ENCODE measurements at places on chromosomes 5 and 9. TPM values are rescaled to one million over a fixed set of nuclear protein-coding genes. Genes with fewer than 3 reads are reported as not detected.
A peak's percentile ranks its signal among the peaks of the same experiment; 100 is the strongest.

GRCh38 chr5:10283927-10284635 lies 23.6 kb downstream of the CMBL start:
- H3K4me1 ChIP-seq: peaks cover 9% of the 10 kb centered on the region
- DNase-seq: peak; percentile 95
- H3K36me3 ChIP-seq: peaks cover 9% of the 10 kb centered on the region
- no peak overlapping the region for H3K4me3 ChIP-seq
- peak overlapping the region; percentile 83 for H3K27ac ChIP-seq

GRCh38 chr5:80266566-80266965 lies 10.7 kb upstream of the SERINC5 start:
- H3K4me3 ChIP-seq: no peak overlapping the region
- peaks cover 10% of the 10 kb centered on the region for H3K4me1 ChIP-seq
- no peaks in the 10 kb centered on the region for H3K27me3 ChIP-seq
- no peak overlapping the region for H3K27ac ChIP-seq
- no peak for DNase-seq
- H3K36me3 ChIP-seq: no peaks in the 10 kb centered on the region

DNA sequence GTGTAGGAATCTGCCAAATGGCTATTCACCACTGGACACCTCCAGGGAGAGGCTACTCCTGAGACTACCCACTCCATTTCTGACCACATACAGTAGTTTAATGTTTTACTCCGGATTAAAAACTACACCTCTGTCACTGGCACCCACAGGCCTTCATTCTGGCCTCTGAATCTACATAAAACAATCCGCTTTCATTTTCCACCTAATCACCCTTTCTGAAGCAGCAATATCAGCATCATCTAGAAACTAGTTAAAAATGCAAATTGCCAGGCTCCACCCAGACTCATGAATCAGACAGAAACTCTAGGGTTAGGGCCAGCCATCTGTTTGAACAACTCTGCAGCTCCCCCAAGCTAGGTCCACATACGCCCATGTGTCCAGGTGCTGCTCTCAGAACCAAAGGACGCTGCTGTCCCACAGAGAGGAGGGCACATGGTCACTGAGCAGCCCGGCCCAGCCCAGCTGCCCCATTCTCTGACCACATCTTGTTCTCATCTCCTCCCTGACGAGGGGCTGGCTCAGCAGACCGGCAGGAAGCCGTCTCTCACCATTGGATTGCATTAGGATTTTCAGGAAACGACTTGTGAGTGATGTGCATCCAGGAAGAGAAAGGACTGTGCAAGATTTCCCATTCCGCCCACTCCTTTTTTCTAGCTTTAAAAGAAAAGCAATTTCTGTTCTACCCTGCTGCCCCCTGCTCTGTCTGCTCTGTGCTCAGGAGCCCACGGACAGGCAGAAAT lies 34.7 kb downstream of the ADAM19 start:
- H3K27ac ChIP-seq: peak overlapping the region; percentile 13
- H3K27me3 ChIP-seq: no peaks in the 10 kb centered on the region
- no peak overlapping the region for H3K4me3 ChIP-seq

DNA sequence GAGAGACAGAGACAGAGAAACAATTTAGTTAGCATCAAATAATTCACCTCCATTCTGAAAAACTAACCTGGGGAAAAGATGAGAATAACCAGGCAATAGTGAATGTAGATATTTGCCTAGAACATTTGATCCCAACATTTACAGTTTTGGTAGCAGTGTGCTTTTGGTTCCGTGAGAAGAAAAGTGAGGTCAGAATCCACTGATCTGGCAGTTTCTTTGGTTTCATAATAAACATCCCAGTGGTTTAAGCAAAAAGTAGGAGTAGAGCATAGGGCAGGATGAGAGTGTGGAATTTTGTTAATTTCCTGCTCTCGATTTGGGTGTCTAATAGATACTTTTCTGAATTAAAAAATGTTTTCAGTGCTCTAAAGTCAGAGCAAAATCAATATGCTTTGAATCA lies 887.0 kb downstream of the NR2F1-AS1 start:
- no peaks in the 10 kb centered on the region for H3K27me3 ChIP-seq
- no peak overlapping the region for H3K27ac ChIP-seq
- H3K36me3 ChIP-seq: peaks cover 5% of the 10 kb centered on the region

GRCh38 chr9:136667214-136667939 lies 4.7 kb downstream of the EGFL7 start:
- no peaks in the 10 kb centered on the region for H3K36me3 ChIP-seq
- H3K27me3 ChIP-seq: peaks cover 4% of the 10 kb centered on the region
- no peak overlapping the region for H3K4me3 ChIP-seq
- DNase-seq: no peak
- no peaks in the 10 kb centered on the region for H3K4me1 ChIP-seq
- no peak overlapping the region for H3K27ac ChIP-seq

DNA sequence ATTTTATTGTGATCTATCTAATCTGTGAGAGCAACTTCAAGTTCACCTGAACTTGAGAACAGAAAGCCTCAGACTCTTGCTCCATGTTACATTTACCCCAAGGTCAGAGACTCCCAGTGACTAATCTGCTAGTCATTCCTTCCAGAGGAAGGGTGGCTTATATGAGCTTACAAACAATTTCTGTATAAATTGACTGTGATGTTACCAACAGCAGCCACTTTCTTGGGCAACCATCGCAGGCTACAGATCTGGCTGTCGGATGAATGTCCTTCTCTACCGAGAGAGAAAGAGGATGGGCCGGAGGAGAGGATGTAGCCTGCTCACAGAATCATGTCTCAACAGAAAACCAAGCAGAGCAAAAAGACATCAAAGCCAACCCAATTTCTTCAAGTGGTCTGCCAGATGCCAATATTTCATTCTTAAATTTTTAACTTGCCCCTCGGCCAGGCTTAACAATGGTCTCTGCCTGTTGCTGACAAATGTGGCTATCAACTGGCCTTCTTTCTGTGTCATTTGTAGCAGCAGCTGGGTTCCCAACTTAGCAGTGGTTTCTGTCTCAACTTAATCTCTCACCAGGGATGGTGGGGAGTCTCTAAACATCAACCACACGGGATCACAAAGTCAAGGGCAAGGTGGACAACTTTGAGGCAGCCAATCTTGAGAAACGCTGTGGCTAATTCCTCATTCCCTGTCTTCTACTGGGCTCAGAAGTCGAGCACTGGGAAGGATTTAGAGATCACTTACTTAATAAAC lies 81.3 kb downstream of the RAPGEF1 start:
- H3K27ac ChIP-seq: no peak overlapping the region
- H3K4me1 ChIP-seq: peaks cover 15% of the 10 kb centered on the region
- H3K27me3 ChIP-seq: no peaks in the 10 kb centered on the region
- H3K4me3 ChIP-seq: no peak overlapping the region
- no peaks in the 10 kb centered on the region for H3K36me3 ChIP-seq

DNA sequence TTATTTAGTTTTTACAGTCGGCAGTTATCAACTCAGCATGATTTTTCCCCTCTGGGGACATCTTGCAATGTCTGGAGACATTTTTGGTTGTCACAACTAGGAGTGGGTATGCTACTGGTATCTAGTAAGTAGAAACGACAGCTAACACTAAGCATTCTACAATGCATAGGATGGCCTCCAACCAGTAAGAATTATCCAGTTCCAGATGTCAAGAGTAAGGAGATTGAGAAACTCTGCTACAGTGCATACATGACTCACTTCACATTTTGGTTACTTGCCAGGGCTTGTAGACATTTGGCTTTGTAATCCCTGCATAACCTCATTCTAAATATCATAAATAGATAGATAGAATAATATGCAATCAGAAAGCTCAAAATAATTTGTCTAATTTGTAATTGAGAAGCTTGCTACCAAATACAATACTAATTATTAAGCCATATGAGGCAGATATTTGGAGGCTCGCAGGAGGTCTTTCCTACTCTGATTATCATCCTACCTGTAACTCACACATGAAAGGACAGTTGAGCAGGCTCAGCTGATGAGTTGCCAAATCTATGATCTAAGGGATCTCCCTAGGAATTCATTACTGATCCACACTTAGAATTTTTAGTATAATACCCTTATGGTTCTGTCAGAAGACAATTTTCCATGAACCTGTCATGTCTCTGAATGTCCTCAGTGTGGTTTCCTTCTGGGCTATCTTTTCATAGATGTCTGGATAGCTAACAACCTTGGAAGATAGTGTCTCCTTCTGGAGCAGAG lies 346.9 kb upstream of the TLE4 start:
- no peaks in the 10 kb centered on the region for H3K36me3 ChIP-seq
- no peaks in the 10 kb centered on the region for H3K27me3 ChIP-seq
- H3K27ac ChIP-seq: no peak overlapping the region
- no peaks in the 10 kb centered on the region for H3K4me1 ChIP-seq
- no peak overlapping the region for H3K4me3 ChIP-seq

The TTC16 gene
- total RNA-seq: not detected

The CYSRT1 gene
- total RNA-seq: 1.2 TPM

The WDR38 gene
- not detected for total RNA-seq

All from neural crest cell (in vitro differentiated cells).